Hepatic stellate cell (primary cell): ENCODE measurements at places on chromosomes 1 and 21.
A peak's percentile ranks its signal among the peaks of the same experiment; 100 is the strongest.

- no peak for DNase-seq
Observed at GRCh38 chr1:231340328-231341013, 2.4 kb downstream of the SPRTN start.

DNA sequence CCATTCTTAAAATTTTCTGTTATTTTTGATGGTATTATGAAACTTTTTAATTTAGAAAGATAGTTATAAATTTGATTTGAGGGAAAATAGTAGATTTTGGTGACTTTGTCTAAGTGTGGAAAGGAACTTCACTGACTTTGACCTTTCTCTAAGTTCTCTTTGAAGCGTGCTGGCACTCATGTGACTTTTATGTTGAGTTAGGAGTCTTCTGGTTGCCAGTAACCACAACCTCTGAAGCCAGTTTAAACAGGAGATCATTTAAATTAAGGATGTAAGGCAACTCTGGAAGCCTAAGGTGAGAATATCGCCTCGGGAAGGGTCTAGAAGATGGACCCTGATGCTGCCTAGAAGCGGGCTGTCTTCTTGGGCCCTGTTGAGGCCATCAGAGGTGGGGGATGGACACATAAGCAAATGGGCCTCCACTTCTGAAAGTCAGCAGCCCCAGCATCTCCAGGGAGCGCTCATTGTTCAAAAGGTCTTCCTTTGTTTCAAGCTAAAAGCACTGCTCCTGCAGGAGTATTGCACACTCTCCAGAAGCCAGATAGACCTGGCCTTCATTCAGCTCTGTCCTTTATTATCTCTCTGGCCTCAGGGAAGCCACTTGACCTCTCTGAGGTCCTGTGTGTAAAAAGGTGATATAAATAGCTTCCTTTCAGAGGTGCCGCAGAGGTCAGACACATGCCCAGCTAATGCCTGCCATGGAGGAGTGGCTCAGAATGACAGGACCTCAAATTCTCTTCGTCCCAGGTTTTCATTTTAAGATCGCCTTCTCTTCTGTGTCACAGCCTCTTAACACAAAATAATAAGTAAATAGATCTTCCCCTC, 5.1 kb upstream of the RCAN1 start:
- DNase-seq = no peak

DNA sequence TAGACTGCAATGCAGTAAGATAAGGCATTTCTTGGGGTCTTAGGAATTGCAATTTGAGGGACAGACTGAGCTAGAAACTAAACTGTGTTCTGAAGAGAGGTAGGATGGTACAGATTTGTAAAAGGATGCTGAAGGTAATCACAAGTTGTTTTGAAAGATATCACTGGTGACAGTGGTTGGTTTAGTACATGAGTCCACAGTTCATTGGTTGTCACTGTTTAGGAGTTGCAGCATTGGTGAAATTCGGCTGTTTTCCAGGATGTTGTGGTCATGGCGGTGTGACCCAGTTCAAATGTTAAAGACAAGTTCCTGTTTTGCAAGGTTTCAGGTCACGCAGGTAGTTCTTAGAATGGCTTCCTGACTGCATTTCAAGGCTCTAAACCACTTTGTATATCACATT, 292.8 kb upstream of the B3GALT2 start:
- no peak for DNase-seq

DNA sequence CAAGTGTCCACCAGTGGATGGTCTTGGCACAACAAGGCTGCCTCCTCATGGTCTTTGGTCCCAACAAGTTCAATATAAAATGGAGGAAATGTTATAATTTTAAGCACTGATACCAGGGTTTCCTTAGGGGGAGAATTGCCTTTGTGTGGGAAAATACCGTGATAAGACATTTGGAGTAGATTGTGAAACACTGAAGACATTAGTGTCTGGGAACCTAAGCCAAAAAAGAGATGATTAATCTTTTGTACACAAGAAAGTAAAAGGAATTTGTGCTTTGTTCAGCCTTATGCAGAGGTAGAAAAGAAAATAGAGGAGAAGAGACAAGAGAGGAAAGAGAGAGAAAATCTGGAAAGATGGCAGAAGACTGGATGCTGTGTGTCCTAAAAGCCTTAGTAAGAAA, 36.1 kb downstream of the ST6GALNAC3 start:
- DNase-seq = no peak

DNA sequence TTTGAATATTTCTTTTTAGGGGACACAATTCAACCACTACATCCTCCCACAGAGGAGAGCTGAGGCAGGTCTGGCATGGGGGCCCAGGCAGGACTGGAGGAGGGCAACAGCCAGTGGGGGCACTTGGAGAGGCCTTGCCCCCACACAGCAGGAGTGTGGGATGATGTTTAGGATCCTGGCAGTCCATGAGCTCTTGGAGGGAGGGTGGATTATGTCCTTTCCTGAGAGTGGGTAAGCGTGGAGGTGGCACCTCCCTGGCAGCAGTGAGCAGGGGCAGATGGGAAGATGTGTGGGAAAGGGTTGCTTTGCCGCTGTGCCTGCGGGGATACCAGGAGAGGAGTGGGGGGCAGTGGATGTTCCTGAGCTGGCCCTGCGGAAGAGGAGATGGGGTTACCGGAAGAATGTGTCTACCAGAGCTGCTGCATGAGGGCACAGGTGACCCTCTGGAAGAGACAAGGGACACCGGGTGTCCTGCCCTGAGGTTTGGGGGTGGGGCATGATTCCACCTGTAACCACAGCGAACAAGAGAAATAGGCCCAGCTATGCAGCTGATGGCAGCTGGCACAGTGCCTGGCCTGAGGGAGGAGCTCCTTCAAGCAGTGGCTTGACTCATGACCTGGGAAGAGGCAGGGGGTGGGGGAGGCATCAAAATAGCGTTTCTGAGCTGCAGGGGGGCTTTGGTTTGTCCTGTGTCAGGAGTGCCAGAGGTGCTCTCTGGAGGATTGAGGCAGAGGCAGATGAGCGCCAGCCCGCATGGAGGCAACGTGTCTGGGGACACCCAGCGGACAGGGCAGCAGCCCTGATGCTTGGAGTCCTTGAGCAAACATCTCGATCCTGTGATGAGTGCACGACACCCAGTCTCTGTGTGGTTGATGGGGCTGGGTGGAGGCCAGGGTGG, 123.9 kb upstream of the TMPRSS2 start:
- DNase-seq = no peak

DNA sequence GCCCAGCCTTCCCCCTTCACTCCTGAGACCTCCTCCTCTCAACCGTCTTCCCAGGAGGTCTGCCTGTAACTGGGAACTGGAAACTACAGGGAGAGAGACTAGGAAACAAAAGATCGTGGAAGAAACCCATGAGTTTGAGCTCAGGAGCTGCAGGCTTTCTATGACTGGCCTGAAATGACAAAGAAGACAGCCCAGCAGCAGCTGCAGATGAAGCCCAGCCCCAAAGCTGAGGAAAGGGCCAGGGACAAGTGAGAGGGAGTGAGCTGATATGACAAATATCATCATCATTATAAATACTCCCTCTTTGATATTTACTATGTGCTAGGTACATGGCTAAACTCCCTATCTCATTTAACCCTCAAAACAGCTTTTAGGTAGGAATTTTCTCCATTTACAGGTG, 142.6 kb upstream of the CTTNBP2NL start:
- no peak for DNase-seq

- DNase-seq = no peak
Observed at GRCh38 chr1:162985816-162986435, 83.2 kb upstream of the RGS4 start.

- no peak for DNase-seq
Observed at GRCh38 chr1:226004396-226004795, 5.3 kb upstream of the SDE2 start.

- DNase-seq = no peak
Observed at GRCh38 chr1:156904187-156904959, 10.9 kb downstream of the PEAR1 start.

DNA sequence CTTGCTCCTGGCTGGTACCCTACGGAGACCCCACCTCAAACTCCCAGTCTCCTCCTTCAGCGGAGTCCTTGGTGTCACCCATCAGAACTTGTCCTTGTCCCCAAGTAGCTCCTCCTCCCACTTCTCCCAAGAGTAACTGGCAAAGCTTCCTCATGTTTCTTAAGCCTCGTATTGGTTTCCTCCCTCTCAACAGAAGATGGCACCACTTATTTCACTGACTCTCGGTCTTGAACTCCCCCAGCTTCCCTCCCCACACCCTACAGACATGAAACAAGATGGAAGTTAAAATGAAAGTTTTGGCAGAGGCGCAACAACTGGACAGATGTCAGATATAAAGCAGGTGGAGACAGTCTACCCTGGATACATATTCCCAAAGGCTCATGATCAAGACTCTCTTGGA, 13.4 kb downstream of the RAB7B start:
- DNase-seq = no peak

DNA sequence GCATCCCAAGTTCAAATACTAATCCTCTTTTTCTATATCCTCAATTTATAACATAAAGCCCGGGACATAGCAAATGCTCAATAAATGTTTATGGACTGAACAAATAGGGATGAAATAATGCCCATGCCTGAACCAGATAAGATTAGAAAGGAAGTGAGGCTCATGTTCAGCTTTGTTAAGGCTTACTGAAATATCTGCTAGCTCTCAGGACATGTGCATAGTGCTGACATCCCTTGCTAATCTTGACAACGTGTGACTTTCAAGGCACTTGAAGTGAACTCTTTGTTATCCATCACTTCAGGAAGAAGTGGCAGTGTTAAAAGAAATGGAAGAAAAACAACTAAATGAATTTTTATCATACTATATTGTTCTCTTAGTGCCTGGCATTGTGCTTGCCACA, 260.3 kb upstream of the SGIP1 start:
- no peak for DNase-seq

- DNase-seq = no peak
Observed at GRCh38 chr1:38898653-38899230, 17.4 kb upstream of the GJA9 start.

DNA sequence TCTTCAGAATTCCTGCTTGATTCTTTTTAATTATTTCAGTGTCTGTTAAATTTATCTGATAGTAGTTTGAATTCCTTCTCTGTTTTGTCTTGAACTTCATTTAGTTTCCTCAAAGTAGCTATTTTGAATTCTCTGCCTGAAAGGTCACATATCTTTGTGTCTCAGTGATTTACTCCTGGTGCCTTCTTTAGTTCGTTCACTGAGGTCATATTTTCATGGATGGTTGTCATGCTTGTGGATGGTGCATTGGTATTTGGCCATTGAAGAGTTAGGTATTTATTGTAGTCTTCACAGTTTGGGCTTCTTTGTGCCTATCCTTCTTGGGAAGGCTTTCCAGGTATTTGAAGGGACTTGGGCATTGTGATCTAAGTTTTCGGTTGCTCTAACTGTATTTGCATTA, 267.9 kb downstream of the HHAT start:
- DNase-seq = no peak

DNA sequence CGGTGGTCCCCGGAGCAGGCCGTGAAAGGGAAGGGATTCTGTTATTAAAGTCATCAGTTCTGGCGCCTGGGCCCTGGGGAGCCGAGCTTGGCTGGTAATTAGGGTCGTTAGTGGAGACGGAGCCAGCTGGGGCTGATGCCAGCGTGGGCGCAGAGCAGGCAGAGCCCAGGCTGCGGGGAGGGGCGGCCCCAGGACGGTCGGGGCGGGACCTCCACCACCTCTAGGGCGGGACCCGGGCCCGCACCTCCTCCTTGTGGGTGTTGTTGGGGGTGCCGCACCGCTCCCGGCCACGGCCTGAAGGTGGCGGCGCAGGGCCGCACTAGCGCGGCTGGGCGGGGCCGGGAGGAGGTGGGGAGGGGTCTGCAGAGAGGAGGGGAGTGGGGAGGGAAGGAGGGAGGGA, 470.6 kb downstream of the PTPRU start:
- peak; percentile 70 for DNase-seq

GRCh38 chr1:158901623-158902022, 29.7 kb upstream of the PYHIN1 start:
- DNase-seq = no peak

DNA sequence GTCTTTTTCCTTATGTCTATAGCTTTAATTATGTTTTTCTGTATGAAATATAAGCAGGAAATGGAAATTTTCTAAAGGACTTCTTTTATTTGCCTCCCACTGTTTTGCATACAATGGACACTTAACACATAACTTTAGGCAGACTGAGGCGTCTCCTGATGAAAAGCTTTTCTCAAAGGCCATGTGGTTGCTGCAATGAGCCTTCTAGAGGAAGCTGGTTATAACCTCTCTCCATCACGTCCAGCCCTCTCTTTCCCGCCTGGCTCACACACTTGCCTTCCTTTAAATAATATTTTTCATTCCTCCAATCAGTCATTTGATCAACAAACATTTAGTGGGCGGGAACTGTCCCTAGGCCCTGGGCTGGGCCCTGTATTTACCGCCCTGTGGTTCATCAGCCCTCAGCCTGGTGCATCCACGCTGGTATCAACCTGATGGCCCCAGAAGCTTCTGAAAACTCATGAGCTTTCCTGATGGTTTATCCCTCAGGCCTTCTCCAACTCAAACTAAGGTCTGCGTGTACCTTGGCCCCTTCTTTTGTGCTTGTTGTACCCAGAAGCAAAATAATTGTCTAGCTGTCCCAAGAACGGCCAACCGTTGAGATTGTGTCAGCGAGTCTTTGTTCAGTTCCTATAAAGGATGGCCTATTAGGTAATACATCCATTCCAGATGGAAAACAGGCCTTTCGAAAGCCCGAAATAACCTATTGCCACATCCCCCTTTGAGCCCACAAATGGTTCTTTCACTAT, 75.3 kb upstream of the LYST start:
- DNase-seq = no peak

- no peak for DNase-seq
Observed at GRCh38 chr21:32477424-32477745, 64.9 kb downstream of the EVA1C start.

GRCh38 chr1:35586808-35587207, 13.7 kb downstream of the TFAP2E start:
- no peak for DNase-seq

DNA sequence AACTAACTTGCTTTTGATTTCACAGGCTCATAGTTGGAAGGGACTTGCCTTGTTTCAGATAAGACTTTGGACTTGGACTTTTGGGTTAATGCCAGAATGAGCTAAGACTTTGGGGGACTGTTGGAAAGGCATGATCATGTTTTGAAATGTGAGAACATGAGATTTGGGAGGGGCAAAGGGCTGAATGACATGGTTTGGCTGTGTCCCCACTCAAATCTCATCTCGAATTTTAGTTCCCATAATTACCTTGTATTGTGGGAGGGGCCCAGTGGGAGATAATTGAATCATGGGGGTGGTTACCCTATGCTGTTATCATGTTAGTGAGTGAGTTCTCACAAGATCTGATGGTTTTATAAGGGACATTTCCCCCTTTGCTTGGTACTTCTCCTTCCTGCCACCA, 222.1 kb downstream of the GRIK1 start:
- no peak for DNase-seq

GRCh38 chr1:245516284-245516759, 361.5 kb downstream of the KIF26B start:
- DNase-seq = peak; percentile 33

DNA sequence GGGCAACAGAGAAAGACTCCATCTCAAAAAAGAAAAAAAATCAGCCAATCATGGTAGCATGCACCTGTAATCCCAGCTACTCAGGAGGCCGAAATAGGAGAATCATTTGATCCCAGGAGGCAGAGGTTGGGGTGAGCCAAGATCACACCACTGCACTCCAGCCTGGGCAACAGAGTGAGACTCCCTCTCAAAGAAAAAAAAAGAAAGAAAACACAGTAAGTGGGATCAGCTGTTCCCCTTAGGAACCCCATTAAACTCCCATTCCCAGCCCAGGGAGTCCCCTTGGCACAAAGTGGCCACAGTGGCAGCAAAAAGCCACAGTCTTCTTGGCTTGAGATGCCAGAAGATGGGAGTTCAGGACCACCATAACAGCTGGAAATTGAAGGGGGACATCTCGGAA, 9.1 kb downstream of the TMEM50B start:
- no peak for DNase-seq

GRCh38 chr1:13540866-13541265, 27.1 kb upstream of the LRRC38 start:
- no peak for DNase-seq

- DNase-seq = no peak
Observed at GRCh38 chr1:101077849-101078248, 52.3 kb upstream of the DPH5 start.
